Mucosa of descending colon (tissue), 3 donors: ENCODE measurements at places on chromosomes 3 and 15. TPM values are rescaled to one million over a fixed set of nuclear protein-coding genes. Genes with fewer than 3 reads are reported as not detected.

CCDC80 gene
- 58.7 TPM for total RNA-seq

CLRN1 gene
- not detected for total RNA-seq

SEC62 gene
- total RNA-seq = 83.2 TPM

SERPINI2 gene
- total RNA-seq = not detected

ROPN1 gene
- 2.0 TPM for total RNA-seq

DNA sequence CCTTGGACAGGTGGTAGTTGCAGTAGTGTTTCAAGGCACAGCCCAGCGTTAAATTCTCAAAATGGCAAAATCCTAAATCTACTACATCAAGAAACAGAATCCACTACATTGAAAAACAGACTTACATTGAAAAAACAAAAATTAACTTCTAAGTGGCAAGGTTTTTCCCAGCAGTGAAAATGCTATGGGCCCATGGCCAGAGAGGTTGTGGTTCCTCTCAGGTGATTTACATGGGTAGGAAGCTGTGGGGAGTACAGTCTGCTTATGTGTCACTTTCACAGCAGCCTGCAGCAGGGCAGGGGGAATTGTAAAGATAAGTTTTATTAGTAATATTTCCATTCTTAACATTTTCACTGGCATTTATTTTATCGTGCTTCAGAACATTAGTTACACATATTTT is 24.9 kb downstream of the TTC14 start:
- DNase-seq = no peak

GRCh38 chr3:72465853-72466252 is 382.4 kb downstream of the SHQ1 start:
- DNase-seq = no peak

- DNase-seq = no peak
These were observed 727.7 kb upstream of the NECTIN3 start for GRCh38 chr3:110343945-110344344.

- no peak for DNase-seq
These were observed 157.3 kb upstream of the UBE2E1 start for GRCh38 chr3:23648326-23648995.

DNA sequence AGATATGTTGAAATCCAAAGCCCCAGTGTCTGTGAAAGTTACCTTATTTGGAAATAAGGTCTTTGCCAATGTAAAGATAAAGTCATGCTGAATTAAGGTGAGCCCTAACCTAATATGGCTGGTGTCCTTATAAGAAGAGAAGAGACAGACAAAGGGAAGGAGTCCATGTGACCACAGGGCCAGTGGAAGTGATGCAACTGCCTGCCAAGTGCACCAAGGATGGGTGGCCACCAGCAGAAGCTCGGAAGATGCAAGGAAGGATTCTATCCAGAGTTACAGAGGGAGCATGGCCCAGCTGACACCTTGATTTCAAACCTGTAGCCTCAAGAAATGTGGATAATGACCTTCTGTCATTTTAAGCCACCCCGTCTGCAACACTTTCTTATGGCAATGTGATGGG is 35.3 kb upstream of the PGPEP1L start:
- DNase-seq = no peak

DNA sequence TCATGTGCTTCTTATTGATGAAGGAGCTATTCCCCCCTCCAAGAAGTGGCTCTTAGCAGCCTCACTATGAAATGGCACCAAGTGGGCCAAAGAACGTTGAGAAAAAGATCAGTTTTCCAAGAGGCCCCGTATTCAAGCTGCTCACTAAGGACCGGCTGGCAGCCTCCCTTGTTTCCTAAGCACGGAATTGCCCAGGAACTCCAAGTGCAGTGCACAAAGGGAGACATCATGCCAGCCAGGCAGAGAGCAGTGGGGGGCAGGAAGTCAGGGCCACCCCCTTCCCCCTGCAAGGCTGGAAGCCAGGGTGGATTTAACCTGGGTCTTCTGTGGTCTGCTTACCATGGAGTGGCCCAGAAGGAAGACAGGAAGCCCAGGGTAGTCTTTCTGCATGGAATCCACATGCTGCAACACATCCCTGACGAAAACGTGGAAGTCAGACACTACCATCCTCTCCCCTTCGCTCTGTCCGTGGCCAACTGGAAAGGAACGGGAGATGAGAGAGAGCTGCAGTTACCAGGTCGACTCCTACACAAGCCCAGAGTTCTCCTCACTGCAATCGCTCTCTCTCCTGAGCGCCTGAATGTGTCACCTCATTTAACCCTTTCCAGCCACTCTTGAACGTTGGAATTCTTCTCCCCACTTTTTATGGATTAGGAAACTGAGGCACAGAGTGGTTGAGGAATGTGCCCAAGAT is 49.5 kb downstream of the ABTB1 start:
- DNase-seq = no peak

- DNase-seq = no peak
These were observed 21.8 kb upstream of the LIMD1 start for GRCh38 chr3:45572755-45573154.

DNA sequence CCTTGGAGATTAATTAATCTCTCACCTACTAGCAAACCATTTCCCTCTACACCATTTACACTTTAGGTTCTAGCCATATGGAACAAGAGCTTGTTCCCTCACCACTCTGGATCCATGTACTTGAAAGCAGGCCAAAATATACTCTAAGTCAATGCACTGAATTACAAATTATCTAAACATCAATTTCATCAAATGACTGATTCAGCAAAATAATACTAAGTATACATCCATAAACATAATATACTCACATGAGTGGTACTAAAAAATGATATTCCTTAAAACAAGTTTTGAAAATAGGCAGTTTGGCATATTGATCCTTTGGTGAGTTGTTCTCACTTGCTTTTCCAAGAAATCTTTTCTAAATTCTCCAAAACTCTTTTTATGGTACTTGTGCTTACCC is 459.7 kb upstream of the ZNF385D start:
- DNase-seq = no peak

DNA sequence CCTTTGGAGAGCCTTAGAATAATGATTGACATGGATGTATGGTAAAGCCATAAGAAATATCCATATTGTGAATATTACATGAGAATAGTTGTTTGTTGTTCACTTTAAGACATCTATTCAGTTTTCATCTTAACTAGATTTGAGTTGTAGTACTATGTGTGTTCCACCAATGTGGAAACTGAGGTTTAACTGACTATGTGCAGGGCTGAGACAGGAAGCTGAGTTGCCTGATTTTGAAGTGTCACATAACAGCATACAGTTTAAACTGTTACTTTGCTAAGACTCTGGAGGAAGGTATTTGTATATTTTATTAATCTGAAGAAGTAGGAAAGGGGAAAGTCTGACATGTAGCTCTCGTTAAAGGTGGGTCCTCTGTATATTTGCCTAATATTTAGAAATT is 2.1 kb downstream of the ECT2 start:
- DNase-seq = no peak

DNA sequence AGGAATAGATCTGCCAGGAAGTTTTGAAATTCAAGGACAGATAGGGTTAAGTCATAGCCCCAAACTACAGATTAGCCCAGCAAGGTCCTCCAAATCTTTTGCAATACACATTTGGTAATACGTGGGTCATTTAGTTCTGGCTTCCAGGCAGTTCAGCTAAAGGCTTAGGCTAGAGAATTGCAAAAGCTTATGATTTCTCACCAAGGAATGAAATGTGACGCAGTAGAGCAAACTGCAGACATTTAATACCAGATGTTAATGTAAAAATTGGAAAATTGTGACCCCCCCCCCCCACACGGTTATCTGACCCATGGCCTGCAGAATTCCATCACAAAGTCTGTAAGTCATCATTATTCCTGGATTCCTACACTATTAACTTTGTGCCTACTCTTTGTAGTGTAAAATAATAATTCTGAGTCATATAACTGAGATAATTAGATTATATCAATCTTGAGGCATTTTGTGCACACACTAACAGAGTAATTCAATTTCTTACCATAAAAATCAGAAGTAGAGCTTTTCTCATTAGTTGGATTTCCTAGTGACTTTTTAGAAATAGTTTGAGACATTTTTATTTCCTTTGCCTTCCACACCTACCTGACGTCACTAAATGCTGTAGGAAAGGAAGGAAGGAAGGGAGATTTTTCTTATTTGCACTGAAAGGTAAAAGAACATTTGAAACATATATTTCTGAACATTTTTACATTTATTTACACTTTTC is 235.2 kb downstream of the DTWD1 start:
- no peak for DNase-seq

GRCh38 chr3:11389386-11390268 is 117.4 kb downstream of the ATG7 start:
- DNase-seq = no peak

DNA sequence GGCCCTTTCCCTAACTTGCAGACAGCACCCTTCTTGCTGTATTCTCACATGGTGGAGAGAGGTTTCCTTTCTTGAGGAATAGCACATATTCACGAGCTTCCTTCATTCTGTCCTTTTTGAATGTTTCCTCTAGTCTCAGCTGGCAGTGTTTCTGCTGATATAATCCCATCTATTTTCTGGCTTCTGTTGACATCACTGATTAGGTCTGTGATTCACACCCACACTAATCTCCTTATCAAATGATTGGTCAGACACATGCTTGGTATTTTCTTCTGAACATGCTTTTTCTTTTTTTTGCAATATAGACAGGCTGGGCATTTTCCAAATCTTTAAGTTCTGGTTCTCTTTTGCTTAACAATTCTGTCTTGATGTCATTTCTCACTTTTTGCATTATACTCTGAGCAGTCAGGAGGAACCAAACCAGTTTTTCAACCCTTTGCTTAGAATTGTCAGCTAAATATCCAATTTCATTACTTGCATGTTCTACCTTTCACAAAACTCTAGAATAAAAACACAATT is 65.4 kb downstream of the OXSM start:
- no peak for DNase-seq

- DNase-seq = no peak
These were observed 635 bp downstream of the TUBGCP5 start for GRCh38 chr15:23038726-23039142.

GRCh38 chr3:182349951-182350517 is 443.3 kb upstream of the ATP11B start:
- no peak for DNase-seq

DNA sequence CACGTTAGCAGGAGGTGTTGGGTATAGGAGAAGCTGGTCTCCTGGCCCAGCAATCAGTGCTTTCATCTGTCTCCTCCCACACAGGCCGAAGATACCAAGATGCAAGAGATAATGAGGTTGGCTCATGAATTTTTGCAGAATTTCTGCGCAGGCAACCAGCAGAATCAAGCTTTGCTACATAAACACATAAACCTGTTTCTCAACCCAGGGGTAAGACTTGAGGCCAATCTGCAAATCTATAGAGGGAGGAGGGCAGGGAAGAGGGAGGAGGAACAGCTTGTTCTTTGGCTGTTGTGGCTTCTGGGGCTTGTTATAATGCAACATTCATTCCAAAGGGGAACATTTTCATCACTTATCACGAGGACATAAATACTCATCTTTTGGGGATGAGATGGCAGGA is 195.3 kb downstream of the ITPR1 start:
- DNase-seq = no peak
